NCI-H1694 treated with DMSO at 0.1 percent for 48 hours (cell line): ENCODE measurements at places on chromosomes 3 and 15.

- no peak for DNase-seq
These were observed 111.6 kb downstream of the AQP9 start for GRCh38 chr15:58249646-58250312.

- no peak for DNase-seq
These were observed 1061.4 kb downstream of the OTOL1 start for GRCh38 chr3:162558016-162558415.

DNA sequence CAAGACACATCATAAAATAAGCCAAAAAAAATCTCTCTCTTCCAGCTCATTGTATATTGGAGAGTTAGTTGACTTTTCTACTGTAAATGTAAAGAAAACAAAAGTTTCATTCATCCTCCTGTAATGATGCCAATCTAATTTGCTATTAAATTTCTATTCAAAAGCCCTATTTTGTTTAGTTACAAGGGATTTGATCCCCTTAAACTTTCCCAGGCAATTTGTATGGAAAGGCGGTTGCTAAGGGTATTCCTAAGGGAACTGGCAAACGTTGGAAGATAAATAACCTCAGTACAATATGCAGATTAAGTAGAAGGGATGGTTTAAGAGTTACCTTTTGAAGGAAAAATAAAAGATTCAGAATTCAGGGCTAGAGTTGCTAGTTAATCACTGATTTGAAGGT is 352.7 kb downstream of the TIGIT start:
- no peak for DNase-seq

- DNase-seq = no peak
These were observed 100.5 kb upstream of the ZBED2 start for GRCh38 chr3:111695636-111696117.

DNA sequence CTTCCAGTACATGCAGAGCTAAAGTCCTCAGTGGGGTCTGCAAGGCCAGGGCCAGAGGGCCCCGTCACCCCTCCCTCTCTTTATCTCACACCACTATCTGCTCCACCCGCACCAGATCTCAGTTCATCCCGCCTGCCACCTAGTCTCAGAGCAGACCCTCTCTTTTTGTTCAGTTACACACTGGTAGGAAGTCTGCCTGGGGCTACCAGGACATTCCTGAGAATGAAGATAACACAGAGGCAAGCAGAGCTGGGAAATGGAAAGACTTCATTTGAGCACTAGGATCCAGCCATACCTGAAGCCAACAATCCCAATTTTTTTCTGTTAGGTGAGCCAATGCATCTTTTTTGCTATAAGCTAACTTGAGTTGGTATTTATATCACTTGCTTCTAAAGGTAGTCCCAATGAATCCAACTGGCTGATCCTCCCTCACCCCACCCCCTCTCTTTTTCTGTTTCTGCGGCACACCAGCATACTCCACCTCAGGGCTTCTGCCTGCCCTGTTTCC is 24.5 kb downstream of the ATP2B2 start:
- DNase-seq = no peak

- DNase-seq = no peak
These were observed 749 bp downstream of the ITGA11 start for GRCh38 chr15:68431037-68431791.
